Activated CD4-positive, alpha-beta T cell treated with anti-CD3 and anti-CD28 coated beads for 24 hours (primary cell): ENCODE measurements at places on chromosomes 12 and 14.
A peak's percentile ranks its signal among the peaks of the same experiment; 100 is the strongest.

DNA sequence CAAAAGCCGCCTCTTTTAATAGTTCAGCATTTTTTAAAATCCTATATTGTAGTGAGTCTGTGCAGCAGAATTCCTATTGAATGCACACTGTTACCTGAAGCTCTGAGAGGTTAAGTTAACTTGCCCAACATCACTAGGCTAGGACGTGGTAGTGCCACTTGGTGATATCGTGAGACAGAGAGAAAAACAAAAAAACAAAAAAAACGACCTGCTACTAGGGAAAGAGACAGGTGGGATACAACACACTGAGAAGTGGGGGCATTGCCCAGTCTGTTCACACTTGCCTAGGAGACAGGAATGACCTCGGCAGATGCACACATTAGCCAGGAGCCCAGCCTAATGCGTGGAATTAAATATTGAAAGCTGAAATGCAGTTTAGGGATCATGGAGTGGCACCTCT is 129.7 kb upstream of the CCND2 start:
- DNase-seq: no peak

GRCh38 chr12:11798856-11799501 is 149.5 kb downstream of the ETV6 start:
- no peak for DNase-seq

DNA sequence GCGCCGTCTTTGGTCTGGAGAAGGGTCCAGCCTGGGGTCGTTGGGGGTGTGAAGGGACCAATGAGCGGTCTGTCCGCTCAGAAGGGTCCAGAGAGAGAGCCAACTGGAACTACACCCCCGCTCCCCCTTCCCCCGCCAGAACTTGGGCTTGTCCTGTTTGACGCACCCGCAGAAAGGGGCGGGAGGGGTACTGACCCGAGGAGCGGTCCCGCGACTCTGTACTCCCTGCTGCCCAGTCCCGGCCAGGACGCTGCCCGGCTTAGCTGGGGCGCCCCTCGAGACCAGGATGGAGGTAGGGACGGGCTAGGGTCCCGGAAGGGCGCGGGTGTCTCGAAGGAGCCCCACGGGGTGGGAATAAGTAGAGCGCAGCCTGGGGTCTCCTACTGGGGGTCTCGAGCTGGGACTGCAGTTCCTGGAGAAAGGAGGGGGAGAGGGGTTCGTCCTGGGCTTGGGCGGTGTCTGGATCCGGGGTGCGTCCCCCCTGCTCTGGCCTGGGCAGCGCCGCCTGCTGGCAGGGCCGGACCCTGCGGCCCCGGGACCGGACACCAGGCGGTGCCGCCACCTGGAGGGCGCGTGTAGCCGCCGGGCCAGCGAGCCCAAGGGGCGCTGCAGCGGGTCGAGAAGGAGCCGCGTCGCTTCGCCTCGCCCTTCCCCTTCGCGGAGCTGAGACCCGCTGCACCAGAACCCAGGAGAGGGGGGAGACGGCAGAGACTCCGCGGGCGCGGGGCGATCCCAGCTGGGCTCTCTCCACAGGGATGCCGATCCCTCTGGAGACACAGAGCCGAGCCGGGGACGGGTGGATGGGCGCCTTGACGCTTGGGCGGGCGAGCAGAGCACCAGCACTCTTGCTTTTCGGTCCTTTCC is 3.8 kb upstream of the CACNB3 start:
- DNase-seq: peak; percentile 68

DNA sequence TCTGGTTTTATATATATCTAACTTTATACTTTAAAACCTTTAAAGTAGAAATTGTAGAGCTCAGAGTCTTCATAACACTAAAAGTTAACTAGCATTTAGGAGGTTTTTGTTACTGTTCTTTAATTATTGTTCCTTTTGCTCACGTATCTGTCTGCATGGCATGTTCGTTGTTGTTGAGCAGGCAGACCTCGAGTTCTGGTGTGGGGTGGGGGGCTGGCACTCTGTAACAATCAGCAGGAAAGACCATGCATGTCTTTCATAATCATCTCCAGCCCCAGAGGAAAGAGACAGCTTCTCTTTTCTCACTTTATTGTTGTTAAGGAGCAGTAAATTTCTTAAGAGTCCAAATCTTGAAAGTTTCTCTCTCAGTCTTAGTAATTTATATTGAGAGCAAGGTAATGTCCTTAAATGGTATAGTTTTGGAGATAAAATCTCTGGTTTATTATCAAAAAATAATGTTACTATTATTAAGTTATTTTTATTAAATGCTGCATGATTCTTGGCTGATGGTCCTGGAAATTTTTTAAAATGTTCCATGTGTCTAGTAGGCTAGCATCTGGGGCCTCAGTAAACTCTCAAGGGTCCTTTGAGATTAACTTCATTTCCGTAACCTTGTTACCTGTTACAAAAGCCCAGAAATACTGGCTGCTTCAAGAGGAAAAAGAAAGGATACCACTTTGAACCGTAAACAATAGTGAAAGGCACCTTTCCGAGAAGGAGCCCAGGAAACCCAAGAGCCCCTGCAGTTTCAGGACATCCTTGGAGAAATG is 30.3 kb downstream of the CKB start:
- no peak for DNase-seq

DNA sequence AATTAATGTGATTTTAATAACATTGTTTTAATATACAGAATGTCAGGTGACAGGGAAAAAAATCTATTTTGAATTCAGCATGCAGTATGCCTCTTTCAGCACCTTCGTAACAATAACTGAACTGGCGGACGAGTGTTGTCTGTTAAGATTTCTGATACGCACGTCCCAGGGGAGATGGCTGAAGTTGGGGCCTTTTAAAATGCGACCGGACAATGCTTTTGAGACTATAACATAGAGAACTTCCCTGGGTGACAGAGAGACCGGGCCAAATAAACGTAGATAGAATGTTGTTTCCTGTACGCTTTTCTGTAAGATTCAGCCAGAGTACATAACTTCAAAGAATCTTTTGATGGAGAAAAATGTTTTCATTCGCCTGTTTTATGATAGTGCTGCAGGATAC is 239.7 kb downstream of the EGLN3 start:
- DNase-seq: no peak

- DNase-seq: peak; percentile 47
Observed at GRCh38 chr14:65222440-65222858, 120.1 kb upstream of the MAX start.

DNA sequence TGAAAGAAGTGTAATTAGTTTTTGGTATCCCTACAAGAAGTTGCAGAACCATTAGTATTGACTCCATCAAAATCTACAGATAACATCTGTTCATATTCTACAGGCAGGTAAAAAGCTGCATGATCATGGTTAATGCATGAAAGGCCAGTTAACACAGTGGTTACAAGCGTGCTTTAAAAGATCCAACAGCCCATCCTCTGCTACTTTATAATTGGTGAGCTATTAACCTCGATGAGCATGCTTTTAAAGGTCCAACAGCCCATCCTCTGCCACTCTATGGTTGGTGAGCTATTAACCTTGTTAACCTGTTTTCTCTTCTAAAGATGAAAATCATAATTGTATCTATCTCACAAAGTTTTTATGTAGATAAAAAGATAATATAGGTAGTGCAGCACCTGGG is 289.3 kb downstream of the DUSP6 start:
- DNase-seq: no peak

DNA sequence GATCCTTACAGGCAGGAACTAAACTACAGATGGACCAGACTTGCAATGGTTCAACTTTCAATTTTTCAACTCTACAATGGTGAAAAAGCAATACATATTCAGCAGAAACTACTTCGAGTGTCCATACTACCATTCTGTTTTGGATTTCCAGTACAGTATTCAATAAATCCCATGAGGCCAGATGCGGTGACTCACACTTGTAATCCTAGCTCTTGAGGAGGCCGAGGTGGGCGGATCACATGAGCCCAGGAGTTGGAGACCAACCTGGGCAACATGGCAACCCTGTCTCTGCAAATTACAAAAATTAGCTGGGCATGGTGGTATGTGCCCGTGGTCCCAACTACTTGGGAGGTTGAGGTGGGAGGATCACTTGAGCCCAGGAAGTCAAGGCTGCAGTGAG is 336.1 kb downstream of the MED13L start:
- DNase-seq: no peak

- no peak for DNase-seq
Observed at GRCh38 chr14:56543436-56543835, 36.2 kb upstream of the TMEM260 start.

DNA sequence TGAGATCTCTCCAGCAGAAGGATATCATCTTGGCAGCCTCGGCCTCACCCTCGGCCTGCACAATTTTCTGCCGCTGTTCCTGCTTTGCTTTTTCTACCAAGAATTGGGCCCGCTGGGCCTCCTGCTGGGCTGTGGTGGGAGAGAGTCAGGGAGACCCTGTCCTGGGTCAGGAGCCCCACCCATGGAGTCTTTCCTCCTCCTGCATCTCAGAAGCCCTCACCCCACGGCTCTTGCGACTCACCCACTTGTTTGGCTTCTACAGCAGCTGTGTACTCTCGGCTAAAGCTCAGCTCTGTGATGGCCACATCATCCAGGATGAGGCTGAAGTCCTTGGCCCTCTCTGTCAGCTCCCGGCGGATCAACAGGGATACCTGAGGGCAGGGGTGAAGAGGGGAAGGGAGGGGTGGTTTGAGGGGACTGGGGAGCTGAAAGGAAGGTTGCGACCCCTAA is 2.8 kb downstream of the PHB2 start:
- no peak for DNase-seq

GRCh38 chr12:62716866-62717525 is 218.0 kb downstream of the PPM1H start:
- DNase-seq: no peak

DNA sequence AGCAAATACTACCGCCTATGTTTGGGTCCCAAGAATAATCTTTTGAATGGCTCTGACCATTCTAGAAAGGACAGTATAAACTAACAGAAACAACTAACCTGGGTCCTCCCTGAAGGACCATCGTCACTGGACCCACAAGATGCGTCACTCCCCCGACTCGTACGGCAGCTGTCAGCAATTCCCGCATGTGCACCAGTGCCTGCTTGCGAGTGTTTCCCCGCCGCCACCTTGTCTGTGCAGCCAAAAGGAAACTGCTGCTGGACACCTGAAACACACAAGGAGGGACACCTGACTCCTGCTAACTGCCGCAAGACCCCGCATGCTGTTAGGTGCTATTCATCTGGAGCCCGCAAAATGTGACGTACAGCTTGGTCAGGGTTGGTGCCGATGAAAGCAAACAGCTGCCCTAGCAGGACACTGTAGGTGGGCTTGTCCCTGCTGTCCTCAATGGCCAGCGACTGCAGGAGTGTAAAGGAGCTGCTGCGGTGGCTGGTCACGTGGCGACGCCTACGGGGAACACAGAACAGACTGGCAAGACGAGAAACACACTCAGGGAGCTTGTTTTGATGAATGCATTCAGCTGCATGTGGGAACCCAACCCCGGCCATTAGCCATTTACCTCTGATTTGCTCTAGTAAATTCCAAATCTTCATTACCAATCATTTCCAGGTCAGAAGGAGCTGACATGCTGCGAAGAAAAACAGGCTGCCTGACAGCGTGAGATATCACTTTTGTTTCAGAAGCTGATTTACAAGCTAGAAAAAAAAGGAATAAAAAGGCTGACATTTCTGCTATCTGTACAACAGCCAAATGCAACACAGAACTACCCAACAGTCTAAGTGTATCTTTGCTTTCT is 118.1 kb downstream of the TRAFD1 start:
- DNase-seq: no peak

DNA sequence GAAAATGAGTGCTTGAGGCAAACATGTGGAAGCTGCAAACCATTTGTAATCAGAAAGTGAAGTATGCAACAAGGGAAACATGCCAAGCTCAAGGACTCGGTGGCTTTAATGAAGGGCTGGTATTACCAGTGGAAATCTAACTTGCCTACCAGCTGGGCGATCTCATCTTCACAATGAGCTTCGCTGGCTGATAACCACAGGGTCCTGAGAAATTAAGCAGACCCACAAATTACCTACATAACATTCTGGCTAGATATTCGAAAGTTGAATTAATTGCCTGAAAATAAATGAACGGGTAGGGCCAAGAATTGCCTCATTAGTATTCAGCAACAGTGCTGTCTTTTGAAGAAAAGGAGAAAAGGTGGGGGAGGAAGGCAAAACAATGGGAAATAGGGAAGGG is 439.4 kb downstream of the PDZRN4 start:
- no peak for DNase-seq

DNA sequence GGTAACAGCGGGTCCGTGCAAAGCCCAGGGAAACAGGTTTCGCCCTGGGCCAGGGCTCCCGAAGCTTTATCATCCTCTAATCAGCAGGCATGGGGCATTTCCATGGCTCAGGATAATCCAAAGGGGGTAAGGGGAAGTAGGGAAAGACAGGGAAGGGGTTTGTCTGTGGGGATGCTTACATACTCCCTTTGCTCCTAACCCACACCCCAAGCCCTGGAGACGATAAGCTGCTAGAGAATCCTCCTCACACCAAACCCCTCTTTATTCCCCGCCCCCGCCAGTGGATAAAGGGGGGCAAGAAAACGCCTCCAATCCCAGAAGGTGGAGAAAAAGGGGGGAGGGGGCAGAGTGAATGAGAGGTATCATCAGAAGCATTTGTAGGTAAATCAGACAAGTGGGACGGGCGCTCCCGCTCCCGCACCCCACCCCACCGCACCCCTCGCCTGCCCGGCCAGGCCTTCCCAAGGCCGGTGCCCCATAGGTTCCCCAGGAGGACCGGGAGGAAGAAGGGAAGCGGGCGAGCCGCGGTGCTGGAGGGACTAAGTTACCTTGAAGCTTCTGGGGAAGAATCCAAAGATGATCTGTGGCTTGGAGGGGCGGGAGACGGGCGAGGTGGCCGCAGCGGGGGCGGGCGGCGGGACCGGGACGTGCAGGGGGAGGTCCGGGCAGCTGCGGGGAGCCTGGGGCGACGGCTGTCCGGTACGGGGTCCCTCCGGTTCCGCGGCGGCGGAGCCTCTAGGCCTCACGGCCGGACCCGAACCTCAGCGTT is 762 bp downstream of the PPP2R5E start:
- DNase-seq: no peak

DNA sequence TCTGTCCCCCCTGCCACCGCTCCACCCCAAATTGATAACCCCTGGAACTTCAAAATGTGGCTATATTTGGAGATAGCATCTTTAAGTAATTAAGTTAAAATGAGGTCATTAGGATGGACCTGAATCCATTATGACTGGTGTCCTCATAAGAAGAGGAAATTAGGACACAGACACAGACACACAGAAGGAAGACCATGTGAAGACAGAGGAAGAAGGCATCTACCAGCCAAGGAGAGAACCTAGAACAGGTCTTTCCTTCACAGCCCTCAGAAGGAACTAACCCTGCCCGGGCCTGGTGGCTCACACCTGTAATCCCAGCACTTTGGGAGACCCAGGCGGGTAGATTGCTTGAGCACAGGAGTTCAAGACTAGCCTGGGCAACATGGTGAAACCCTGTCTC is 3.6 kb upstream of the HRK start:
- no peak for DNase-seq

DNA sequence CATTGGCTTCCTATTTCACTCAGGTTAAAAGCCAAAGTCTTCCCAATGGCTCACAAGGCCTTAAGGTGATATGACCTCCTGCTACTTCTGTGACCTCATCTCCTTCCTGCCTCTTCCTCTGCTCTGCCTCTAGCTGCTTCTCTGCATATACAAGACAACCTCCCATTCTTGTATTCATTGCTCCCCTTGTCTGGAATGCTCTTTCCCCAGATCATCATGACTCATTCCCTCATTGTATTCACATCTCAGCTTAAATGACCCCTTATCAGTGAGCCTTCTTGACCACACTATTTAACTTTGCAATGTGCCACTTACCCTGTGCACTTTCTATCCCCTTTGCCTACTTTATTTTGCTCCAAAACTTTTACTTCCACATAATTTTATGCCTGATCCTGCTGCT is 90.2 kb downstream of the PPP1R12A start:
- no peak for DNase-seq

GRCh38 chr14:62030387-62030786 is 268.2 kb downstream of the SNAPC1 start:
- no peak for DNase-seq
